HuH-7.5 (cell line): ENCODE measurements at places on chromosomes 6 and 20.

DNA sequence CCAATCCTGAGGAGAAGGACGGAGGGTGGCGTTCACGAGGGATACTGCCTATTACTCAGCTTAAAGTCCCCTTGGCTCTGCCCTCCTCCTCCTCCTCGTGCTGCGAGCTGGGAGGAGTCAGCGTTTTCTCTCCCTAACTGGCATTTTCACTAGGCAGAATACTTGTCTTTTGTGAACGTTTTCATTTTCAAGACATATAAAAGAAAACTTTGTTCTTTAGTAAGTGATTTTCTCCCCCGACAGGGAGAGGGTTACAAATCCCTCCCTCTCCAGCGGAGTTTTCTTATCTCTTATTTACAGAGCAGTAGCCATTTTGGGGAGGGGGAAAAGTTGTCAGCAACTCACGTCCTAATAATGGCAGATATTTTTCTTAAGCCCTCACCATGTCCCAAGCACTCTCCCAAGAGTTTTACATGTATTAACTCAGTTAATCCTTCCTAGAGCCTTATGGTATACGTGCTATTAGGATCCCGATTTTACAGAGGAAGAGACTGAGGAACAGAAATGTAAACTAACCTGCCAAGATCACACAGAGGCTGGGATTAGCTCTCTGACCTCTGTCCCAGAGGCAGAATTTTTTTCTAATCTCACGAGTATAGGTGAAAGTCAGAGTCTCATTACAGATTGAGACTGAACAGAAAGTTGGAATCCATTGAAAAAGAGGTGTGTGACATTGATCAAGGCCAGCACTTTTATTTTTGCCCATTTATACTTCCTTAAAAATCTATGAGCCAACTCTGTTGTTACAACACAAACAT, 30.0 kb upstream of the ZNF217 start:
- peak; percentile 99 for DNase-seq

DNA sequence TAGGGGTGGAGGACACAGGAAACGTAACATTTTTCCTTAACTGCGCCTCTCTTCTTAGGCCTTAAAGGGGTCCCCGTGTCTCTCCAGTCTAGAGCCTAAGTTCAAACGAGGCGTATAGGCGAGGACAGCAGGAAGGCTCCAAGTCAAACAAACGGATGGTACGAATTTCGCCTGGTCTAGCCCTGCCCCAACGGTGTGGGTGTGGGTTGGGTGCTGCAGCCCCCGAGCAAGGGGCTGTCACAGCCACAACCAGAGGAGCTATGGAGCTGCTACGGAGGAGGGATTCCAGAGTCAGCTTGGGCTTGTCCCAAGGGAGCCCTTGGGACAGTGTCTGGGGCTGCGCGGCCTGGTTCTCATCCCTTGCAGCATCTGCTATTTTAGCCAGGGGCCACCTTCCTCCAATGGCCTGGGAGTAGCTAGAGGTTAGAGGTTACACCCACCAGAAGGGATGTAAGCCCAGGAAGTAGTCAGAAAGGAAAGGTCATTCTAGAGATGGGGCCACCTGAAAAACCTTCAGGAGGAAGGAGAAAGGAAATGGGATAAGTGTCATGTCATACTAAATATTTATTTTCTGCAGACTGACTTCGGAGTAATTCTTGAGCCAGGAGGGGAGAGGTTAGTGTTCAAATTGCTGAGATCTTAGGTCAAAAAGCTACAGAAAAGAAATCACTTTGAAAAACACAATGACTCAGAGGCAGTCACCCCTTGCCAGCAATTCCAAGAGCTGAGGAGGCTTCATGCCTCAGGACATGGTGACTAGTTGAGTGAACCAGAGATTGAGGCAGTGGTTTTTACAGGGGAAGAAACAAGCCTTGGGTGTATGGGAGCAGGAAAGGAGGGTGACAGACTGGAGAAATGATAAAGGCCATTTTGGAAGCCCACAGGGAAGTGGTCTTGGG, 21.7 kb downstream of the VPS52 start:
- DNase-seq, result no peak

DNA sequence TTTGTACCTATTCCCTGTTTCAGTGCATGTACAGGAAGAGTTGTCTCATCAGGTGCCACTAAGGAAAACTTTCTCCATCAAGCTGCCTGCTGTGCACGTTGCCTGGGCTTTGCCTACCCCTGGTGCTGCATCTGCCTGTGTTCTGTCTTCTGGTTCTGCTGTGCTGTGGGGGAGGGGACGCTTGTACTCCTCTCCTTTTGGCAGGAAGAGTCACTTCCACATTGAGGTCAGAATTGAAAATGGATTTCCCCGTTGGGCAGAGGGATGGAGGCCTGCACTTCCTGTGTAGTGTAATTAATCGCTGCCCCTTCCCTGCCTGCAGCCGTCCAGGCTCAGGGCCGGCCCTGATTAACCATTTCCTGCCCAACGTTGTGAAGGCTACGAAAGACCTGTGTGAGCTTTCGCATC, 153.3 kb downstream of the SCML4 start:
- DNase-seq, result no peak

- DNase-seq, result peak; percentile 4
These were observed 425.5 kb downstream of the CBLN4 start for GRCh38 chr20:55579802-55580201.

DNA sequence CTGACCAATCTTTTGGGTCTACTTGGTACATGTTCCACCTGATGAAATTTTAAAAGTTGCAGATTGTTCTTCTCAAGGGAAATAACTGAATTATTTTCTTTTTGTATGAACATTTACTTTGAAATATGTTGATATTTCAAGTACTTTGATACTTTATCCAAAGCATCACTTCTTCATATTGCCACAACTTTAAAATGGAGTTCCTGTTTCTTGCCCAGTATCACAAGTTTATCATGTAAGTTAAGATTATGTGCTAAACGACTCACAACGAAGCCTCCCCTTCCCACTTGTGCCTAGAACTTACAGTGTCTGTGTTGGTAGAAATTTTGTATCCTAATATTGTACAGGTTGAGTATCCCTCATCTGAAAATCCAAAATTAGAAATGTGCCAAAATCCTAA, 108.4 kb downstream of the ARID1B start:
- no peak for DNase-seq

GRCh38 chr20:45469336-45470261, at the start of gene WFDC2:
Gene WFDC2, plus strand, starts transcription at chr20:45469753. Its CDS starts 29 bp downstream, at chr20:45469782.
- DNase-seq, result no peak

DNA sequence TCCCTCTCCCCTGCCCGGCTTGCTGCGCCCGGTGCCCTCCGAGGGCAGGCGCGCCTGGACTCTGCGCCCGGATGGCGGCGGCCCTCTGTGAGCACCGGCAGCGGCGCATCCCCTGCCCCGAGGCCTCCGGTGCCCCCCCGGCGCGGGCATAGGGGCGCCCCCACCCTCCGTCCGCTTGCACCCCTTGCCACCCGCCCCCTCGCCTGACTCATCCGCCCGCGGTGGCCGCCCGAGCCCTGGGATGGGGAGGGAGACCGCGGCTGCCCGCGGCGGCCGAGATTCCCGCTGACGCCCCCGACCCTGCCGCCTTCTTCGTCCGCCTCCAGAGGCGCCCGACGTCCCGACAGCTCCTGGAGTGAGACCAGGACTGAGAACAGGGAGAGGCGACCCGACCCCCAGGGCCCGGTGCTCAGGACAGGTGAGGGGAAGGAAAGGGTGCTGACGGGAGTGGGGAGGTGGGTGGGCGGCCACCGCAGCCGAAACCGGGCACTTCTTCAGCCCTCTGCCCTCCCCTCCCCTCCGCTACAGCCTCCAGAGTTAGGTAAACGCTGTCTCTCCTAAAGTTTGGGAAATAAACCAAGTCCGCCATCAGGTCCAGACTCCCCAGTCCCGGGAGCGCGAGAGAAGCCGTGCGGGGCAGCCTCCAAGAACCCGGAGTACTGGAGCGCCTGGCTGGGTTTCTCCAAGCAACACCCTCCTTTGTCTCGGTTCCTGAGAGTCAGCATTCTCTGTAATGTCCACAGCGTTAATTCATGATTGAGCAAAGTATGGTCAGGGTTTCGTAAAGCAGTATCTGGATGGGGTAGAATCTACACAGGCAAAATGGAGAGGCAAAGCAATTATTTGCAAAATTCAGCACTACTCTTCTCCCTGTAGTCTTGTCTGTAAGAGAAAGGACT, 539 bp downstream of the TMEM200A start:
- peak; percentile 29 for DNase-seq

GRCh38 chr6:41404182-41404845, 68.9 kb downstream of the NCR2 start:
- no peak for DNase-seq

GRCh38 chr20:60473211-60473610, 515.0 kb downstream of the CDH26 start:
- DNase-seq, result no peak

- no peak for DNase-seq
These were observed 278.9 kb downstream of the CENPW start for GRCh38 chr6:126618639-126619343.

DNA sequence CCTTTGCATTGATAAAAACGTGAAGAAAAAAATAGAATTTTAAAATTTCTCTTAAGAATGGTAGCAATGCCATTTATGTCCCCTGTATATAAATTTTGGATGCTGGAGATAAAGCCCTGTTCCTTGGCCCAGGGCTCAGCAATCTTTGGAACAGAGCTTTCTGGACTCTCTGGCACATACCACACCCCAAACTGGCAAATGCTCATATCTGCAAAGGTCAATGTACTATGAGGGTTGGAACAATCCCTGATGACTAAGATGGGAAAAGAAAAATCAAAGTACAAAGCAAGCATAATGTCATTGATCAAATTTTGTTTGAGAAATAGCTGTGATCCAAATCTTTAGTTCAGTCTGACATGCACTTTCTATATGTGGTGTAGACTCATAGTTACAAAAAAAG, 158.1 kb upstream of the HCRTR2 start:
- DNase-seq, result no peak
